ENCODE measurements at places on chromosomes 3 and 15.

GRCh38 chr15:99305761-99306505 lies 54.7 kb downstream of the LRRC28 start:
- DNase-seq, result peak; percentile 75

DNA sequence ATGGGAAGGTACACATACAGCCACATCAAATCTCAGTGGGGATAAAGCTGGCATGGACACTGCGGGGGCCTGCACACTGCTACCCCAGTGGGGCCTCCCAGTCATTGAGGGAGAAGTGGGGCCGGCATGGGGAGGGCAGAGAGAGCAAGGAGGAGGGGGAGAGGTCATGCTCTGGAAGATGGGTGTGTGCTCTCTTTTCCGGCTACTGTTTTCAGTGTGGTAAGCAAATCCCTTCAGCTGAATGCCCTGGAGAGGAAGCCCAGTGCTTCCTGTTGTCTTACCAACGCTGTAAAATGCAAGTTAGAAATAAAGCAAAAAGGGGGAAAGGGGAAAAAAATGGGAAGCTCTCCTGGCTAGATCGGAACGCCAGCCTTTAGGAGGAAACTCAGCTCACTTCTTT lies 30.8 kb downstream of the NRROS start:
- DNase-seq, result no peak

- DNase-seq, result peak; percentile 13
Observed at GRCh38 chr15:28984421-28985315, 98.9 kb downstream of the APBA2 start.

GRCh38 chr3:14441920-14442300 lies 39.5 kb downstream of the SLC6A6 start:
- no peak for DNase-seq

DNA sequence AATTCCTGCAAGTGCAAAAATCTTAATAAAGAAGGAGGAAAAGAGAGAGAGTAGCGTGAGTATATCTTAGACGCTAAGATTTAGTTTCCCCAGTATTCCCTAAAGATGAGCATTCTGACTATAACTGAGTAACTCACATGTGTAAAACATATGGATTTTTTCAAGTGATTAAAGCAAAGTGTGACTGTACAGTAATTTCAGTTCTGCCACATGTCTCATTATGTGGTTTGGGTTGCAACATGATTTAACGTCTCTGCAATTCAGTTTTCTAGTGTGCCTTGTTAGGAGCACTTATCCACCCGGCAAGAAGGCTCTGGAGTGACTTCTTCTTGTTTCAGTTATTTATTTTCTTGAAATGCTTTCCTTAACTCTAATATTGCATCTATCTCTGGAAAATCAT lies 514.1 kb downstream of the ROBO1 start:
- DNase-seq, result no peak

- DNase-seq, result no peak
Observed at GRCh38 chr3:196624067-196624790, 15.3 kb upstream of the NRROS start.

GRCh38 chr3:36302626-36303025 lies 77.7 kb upstream of the STAC start:
- DNase-seq, result no peak
